ENCODE measurements at places on chromosomes 4 and X.

- peak; percentile 48 for DNase-seq
Observed at GRCh38 chrX:41334363-41335197, 618 bp downstream of the DDX3X start.

GRCh38 chr4:89036535-89036934 is 20.4 kb downstream of the FAM13A start:
- no peak for DNase-seq

DNA sequence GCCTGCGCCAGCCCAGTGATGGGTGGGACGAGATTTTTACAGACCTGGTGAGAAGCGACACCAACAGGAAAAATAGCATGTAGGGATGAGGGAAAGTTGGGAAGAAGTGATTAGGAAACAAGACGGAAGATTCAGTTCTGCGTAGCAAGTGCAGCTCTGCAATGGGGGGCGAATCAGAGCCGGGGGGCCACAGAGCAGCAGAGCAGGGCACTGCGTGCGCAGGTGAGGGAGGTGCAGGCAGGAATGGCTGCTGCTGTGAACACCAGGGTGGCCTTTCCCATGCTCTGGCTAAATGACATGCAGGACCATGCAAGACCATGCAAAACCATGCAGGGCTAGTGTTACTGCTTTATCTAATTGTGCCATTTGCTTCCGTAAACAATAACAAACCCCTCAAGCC is 442.7 kb upstream of the FRG1 start:
- DNase-seq = no peak

- DNase-seq = no peak
Observed at GRCh38 chrX:71671043-71671780, 3.9 kb downstream of the LOC101059915 start.

DNA sequence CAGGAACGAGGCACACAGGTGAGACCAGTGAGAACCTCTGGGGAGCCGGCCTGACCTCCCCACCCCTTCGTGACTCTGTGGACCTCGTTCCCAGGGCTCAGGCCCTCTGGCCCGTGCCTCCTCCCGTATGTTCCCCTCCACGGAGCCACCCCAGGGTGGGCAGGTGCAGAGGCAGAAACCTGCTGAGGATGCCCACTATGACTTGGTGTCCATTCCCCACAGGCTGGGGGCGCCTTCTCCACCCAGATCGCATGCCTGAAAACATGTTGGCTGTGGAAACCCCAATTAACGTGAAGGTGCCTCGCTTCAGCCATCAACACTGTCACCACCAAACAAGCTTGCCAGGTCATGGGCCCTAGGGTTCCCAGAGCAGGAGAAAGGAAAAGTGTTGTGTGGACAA is 27.0 kb downstream of the BLOC1S4 start:
- DNase-seq = no peak

- no peak for DNase-seq
Observed at GRCh38 chrX:70480660-70481018, 36.0 kb downstream of the DLG3 start.

DNA sequence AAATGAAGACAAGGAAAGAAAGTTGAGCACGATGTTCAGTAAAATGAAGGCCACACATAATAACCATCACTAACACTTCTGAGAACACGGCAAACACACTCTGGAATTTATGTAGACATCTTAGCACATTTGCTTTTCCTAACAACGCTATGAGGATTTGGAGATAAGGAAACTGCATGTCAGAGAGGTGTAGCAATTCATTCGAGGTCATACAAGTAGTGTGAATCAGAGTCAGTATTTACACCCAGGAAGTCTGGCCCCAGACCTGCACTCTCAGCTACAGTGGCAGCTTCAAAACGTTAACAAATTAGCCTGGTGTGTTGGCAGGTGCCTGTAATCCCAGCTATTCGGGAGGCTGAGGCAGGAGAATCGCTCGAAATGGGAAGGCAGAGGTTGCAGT is 253.4 kb downstream of the PDGFC start:
- no peak for DNase-seq

DNA sequence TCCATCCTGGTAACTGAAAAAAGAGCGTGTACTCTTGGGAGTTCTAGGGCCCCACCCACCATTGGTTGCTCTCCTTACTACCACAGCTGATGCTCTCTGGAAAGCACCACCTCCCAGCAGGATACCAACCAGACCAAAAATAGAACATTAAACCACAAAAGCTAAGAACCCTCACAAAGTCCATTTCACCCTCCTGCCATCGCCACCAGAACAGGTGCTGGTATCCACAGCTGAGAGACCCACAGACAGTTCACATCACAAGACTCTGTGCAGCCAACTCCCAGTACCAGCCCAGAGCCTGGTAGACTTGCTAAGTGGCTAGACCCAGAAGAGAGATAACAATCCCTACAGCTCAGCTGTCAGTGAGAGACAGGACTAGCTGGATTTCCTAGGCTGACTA is 240.6 kb downstream of the PABPC4L start:
- no peak for DNase-seq

DNA sequence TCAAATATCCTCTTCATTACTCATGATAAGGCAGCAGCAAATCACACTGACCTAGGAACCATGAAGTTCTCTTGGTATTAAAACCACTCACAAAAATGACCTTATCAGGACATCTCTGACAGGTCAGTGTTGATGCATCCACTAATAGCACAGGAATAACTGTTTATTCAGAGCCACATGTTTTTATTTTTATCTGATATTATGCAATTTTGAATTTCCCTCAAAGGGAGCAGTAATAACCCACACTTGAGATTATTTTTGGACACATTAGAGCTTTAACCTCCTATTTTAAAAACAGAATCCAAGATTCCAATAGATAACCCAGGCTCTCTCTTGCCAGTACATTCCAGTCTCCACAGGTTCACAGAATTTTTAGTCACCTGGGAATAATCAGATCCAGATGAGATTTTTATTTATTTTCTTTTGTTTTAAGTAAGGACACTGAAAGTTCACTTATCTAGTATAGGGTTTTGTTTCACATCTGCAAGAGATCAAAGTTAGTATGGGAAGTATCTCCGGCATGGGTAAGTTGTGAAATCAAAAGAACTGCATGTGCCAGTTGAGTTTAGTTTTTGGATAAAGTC is 36.3 kb upstream of the MYOZ2 start:
- DNase-seq = no peak

- DNase-seq = no peak
Observed at GRCh38 chr4:52560844-52561280, 98.2 kb downstream of the USP46 start.

DNA sequence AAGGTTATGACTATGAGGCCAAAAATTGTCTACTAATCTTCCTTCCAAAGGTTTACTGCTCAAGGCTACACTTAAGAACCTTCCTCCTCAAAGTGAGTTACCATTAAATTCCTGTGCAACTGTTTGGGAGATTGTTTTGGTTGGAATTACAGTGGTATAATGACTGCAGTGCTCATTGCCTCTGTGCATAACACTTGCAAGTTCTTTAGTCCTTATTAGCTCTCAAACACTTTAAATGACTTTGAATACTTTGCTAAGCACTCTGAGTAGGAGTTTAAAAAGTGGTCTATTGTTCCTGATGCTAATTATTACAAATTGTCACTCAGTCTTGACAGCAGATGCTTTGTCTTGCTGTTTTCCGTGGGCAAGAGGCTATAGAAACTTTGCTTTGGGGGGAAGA is 422.8 kb upstream of the PABPC4L start:
- DNase-seq = no peak

GRCh38 chr4:70725633-70726032 is 3.9 kb downstream of the RUFY3 start:
- no peak for DNase-seq

DNA sequence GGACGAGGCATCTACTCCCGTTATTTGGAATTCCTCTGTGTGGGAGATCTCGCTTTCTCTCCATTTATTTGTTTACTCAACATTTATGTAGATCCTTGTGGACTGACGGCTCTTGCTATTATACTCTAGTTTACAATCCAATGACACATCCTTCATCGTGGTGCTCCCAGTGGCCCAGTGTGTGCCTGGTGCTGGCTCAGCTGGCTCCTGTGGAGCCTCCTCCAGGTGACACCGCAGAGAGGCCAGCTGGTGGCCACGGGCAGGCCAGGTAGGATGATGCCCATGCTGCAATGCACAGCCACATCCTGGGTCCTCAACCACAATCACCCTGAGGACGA is 84.0 kb upstream of the AFAP1 start:
- no peak for DNase-seq

GRCh38 chr4:102641793-102642192 is 119.0 kb downstream of the MANBA start:
- DNase-seq = no peak

DNA sequence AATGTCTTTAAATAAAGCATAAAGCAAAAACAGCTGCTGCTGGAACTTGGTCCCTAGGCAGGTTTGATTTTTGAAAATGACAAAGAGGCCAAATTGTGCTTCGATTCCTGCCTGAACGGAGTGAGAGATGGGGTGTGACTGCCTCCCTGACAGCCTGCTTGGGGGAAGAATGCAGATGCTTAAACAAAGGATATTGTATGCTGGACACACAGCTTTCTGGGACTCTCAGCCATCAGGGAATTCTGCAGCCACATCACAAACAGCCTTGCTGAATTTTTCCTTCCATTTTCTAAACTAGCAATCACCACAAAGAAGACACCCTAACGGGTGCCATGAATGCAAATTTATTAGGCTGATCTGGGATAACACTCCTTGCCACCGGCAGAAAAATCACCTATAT is 83.9 kb upstream of the CPEB2 start:
- DNase-seq = no peak

GRCh38 chrX:45515262-45516215 is 314.9 kb upstream of the DIPK2B start:
- peak; percentile 34 for DNase-seq

DNA sequence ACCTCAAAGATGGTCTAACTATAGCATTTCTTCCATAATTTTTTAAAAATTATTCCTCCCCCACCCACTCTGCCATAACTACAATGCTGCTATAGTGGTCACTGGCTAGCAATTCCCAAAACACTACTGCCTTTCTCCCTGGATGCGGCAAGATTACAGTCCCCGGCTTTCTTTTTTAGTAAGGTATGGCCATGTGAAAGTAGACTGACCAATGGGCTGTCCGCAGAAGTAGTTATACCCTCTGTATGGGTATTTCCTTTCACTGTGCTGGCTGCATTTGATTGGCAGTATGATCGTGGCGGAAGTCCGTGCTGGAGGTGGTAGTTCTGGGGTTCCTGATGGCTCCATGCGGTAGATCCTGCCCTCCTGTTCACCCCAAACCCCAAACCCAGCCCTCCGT is 166.0 kb downstream of the FBXO8 start:
- DNase-seq = no peak

DNA sequence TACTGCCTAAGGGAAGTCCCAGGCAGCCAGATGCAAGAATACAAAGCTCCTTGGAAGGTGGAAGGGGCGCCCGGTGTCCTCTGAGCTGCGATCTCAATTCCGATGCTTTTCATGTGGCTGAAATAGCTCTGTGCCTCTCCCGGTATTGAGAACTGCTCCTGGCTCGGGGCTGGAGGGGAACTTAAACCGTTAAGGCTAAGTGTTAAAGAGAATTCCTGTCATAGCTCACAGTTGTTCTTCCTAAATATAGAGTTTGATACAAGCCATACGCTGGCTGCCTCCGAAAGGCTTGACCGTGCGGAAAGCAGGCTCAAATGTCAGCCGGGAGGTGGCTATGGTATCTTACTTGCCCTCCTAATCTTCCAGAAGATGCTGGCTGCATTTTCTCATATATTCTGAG is at the start of gene SMPX:
SMPX (minus strand) TSS at position 157 of the 400 bp plus-strand sequence. CDS start 3,826 bp downstream, outside the sequence.
- DNase-seq = no peak

- no peak for DNase-seq
Observed at GRCh38 chr4:184728858-184729257, 5.0 kb downstream of the CENPU start.

DNA sequence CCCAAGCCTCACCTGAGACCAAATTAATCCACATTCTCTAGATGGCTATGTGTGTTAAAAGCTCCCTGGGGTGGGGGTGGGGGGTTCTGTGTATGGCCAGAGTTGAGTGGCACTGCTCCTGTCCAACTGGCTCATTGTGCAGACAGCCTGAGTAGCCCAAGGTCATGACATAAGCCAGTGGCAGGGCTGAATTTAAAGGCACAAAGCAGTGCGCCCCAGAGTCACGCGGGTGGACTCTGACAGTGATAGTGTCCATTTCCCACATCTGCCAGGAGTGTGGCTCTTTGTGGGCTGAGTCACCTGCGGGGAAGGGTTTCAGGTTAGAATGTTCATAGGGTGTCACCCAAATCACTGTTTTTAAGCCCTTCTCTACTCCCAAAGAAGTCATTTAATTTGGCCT is 45.4 kb downstream of the SCD5 start:
- DNase-seq = no peak

DNA sequence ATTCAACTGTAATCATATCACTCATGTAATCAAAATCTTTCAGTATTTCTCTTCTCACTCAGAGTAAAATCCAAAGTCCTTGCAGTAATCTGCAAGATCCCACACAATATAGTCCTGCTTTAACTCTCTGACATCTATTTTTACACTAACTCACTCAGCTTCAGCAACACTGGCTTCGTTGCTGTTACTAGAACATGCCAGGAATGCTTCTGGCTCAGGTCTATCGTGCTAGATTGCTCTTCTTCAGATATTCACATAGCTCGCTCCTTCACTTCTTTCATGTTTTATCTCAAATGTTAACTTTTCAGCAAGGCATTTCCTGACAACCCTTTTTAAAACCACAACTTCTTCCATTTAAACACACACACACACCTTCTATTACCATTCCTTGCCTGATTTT is 331.7 kb upstream of the HTR2C start:
- DNase-seq = no peak

GRCh38 chrX:118536204-118536603 is 40.6 kb downstream of the DOCK11 start:
- DNase-seq = no peak

GRCh38 chr4:99826016-99826415 is 9.4 kb downstream of the DAPP1 start:
- no peak for DNase-seq

- DNase-seq = no peak
Observed at GRCh38 chr4:154534296-154534695, 15.9 kb downstream of the PLRG1 start.

DNA sequence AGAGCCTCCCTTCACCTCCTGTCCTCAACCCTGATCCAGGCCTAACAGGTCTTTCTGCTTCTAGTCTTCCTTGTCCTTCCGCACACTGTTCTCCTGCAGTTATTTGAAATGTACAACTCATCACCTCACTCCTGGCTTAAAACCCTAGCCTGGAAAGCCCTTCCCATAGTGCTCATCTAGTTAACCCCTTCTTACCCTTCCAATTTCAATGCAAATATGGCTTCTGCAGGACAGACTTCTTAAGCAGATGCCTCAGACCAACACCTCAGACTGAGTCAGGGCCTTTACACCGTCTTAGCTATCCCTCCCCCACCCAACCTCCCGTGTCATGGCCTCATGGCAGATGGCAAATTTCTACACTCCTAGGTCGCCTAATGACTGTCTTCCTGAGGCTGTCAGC is 130.4 kb downstream of the BCOR start:
- DNase-seq = no peak

Measured in NCI-H1105 treated with DMSO at 0.1 percent for 48 hours (cell line).